ENCODE measurements at places on chromosomes 7 and 10.

DNA sequence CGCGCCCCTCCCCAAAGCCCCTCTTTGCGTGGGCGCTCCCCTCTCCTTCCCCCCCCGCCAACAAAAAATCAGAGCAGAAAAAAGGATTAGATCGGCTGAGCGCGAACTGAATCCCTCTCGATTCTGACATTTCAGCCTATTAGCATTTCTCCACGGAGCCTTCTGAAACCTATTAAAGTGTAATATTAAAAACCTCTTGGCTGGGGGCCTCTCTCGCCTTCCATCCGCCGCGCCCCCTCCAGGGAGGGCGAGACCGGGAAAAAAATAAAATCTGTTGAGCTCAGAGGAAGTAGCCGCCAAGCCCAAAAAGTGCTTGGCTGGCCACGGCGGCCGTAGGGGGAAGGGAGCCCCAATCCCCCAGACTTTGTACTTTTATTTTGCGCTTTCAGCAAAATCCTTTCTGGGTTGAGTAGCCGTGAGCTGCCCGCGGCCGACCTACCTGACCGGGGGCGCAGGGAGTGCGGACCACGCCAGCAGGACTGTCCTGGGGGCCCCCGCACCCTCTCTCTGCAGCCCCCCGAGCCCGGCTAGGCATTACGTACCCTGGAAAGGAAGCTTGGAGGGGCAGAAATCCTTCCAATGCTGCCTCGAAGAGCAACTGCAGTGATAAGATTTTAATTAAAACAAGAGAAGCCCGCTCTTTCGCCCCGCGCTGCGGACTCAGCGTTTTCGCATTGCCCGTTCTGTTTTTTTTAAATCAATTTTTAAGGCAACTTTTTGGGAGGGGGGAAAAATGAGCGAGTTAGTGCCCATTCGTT lies 1.3 kb upstream of the TNRC18 start:
- DNase-seq: no peak

- DNase-seq: no peak
Observed at GRCh38 chr10:121519901-121520493, 78.2 kb downstream of the FGFR2 start.

DNA sequence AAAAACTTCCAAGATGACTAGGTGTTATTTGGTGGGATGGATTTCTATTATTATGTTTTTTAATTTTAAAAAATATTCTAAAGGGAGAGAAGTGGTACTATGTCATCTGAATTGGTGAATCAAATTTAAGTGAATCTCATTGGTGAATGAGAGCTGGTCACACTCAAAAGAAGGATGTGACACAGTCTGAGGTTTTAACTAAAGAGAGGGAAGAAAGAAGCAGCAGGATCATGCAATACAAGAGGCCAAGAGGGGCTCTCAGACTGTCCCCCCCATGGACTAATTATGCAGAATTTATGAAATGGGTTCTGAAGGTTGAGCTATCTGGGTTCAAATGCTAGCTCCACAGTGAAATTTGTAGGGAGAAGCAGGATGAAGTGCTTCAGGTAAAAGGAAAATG lies 16.2 kb downstream of the MACC1 start:
- DNase-seq: no peak

- peak; percentile 20 for DNase-seq
Observed at GRCh38 chr7:30548845-30549244, 44.2 kb upstream of the GGCT start.

DNA sequence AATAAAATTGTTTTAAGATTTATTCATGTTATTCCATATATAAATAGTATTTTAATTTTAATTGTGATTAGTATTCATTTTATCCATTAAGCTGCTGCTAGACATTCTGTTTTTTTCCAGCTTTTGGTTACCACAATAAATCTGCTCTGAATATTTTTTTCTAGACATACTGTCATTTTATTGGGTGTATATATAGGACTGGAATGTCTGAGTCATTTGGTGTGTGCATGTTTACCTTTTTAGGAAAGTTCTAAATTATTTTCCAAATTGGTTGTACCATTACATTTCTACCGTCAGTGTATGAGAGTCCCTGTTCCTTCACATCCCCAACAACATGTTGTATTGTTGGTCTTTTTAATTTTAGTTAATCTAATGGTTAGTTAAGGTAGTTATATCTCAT lies 1138.1 kb downstream of the REEP3 start:
- no peak for DNase-seq

- DNase-seq: no peak
Observed at GRCh38 chr7:45293295-45293942, 135.8 kb downstream of the RAMP3 start.

DNA sequence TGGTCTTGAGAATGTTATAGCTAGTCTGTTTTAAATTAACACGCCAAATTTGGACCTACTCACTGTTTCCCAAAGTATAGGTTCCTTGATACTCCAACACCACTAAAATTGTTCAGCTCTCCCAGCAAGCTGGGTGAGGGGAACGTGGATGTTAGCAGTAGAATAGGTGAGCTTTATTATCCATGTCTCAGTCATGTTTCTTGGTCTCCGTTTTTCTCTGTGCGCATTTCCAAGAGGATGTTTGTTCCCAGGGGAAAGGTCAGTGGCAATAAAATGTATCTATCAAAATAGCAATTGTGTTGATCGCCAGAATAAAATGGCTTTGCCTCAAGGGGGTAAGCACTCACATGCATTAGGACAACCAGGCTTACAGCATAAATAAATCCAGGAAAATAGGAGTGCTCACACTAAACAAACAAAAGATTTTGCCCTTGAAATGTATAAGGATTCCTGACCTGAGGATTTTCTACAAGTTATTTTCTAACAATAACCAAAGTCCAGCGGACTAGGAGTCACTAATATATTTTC lies 187.0 kb upstream of the C7orf33 start:
- DNase-seq: no peak
